ENCODE measurements at places on chromosomes 4 and X. TPM values are rescaled to one million over a fixed set of nuclear protein-coding genes. Genes with fewer than 3 reads are reported as not detected.
A peak's percentile ranks its signal among the peaks of the same experiment; 100 is the strongest.

ARMCX5 gene
- total RNA-seq: 4.2 TPM

DNA sequence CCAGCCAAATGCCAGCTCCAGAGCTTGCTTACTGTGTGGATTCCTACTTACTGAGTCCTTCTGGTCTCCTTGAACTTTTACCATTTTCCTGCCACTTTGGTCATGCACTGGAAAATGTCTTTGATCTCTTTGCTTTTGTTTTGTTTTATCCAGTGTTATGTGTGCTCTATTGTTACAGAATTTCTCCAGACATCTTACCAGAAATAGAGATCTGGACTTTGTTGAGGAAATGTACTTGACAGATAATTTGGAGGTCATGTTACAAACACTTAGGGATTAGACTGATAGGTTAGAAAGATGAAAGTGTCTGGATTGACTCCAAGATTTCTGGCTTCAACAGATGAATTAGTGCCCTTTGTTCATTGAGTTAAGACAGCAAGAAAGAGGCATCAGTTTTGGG is 5.7 kb upstream of the ZNF330 start:
- no peak for DNase-seq

- DNase-seq: no peak
These were observed 107.2 kb upstream of the TBL1X start for GRCh38 chrX:9357518-9358114.

CENPVL3 gene
- not detected for total RNA-seq

DNA sequence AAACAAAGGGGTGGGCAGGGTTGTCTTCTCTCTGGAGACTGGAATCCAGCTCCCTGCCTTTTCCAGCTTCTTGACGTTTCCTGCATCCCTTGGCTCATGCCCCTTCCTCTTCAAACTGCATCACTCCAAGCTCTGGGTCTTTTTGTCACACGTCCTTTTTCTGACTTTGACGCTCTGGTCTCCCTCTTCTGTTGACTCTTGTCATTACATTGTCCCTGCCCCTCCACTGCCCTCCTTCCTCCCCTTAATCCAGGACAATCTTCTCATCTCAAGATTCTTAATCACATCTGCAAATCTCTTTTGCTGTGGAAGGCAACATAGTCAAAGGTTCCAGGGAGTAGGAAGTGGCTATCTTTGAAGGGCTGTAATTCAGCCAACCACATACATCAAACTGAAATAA is 178.3 kb downstream of the TMA16 start:
- no peak for DNase-seq

ENAM gene
- not detected for total RNA-seq

- no peak for DNase-seq
These were observed 73.6 kb downstream of the TMEM156 start for GRCh38 chr4:38958453-38959190.

GRCh38 chr4:143626134-143626911 is 74.2 kb downstream of the FREM3 start:
- DNase-seq: peak; percentile 39

DNA sequence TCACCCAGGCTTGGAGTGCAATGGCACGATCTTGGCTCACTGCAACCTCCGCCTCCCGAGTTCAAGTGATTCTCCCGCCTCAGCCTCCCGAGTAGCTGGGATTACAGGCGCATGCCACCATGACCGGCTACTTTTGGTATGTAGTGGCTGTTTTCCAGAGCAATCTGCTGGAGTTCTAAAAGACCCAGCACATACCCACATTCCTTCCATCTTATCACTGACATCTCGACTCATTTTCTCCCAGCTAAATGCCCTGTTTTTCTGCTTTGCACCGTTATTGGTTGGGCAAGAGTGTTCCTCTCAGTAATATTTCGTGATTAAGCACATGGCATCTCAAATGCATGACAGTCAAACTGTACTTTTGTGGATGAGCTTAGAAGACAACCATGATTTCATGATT is 53.7 kb downstream of the PRKX start:
- DNase-seq: no peak

CYSLTR1 gene
- total RNA-seq: 3.3 TPM

FAM149A gene
- 14.6 TPM for total RNA-seq

GRCh38 chr4:164959896-164960295 is 17.6 kb downstream of the TRIM61 start:
- no peak for DNase-seq

XAGE5 gene
- not detected for total RNA-seq

FRMPD3 gene
- total RNA-seq: not detected

- DNase-seq: no peak
These were observed 100.0 kb downstream of the DOCK11 start for GRCh38 chrX:118595501-118596042.

GRCh38 chrX:17922303-17922702 is 61.2 kb upstream of the RAI2 start:
- peak; percentile 12 for DNase-seq

DNA sequence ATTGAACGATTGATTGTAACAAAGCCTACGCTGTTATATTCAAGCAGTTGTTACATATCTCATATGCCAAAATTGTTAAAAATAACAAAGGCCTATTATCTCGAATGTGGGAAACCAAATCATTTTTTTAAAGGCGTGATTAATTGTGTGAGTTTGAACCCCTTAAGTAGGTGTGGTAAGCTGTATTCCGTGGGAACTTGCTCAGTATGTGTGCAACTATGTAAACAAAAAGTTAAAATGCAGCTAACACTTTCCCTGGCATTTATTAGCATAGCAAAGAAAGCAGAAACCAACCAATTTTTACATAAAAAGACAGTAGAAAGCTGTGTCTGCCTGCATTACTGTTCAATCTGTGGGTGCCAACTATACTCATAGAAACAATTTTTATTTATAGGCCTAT is 166.0 kb upstream of the HAND2 start:
- DNase-seq: no peak

DNA sequence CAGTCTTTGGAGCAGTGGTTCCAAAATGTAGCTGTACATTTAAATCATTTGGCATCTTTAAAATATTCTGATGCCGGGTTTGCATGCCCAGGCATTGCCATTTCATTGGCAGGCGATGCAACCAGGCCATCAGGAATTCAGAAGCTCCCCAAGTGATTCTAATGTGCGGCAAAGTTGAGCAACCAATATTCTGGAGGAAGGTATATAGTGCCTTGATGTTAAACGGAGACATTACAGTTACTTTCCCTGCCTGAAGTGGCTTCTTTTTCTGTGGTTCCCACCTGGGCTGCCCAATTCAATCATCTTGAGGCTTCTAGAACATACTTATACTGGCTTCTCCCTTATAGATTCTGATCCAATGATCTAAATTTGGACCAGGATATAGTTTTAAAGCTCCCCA is 68.7 kb upstream of the PGM2 start:
- no peak for DNase-seq

- DNase-seq: no peak
These were observed 11.3 kb upstream of the PPM1K start for GRCh38 chr4:88295656-88296055.

DNA sequence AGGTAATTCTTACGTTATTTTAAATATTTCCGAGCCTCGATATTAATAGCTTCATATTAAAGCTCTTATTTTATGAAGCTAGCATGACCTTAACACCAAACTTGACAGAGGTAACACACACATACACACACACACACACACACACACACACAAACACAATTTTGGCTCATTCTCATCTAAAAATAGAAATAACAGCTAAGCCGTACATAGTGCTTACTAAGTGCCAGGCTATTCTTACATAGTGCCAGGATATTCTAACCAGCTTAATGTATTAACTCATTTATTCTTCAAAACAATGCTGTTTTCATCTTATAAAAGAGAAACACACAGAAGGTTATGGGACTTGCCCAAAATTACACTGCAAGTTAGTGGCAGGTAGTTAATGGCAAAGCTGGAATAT is 87.0 kb upstream of the BLTP1 start:
- no peak for DNase-seq

- DNase-seq: peak; percentile 66
These were observed 30.7 kb downstream of the MSN start for GRCh38 chrX:65697915-65698796.

DNA sequence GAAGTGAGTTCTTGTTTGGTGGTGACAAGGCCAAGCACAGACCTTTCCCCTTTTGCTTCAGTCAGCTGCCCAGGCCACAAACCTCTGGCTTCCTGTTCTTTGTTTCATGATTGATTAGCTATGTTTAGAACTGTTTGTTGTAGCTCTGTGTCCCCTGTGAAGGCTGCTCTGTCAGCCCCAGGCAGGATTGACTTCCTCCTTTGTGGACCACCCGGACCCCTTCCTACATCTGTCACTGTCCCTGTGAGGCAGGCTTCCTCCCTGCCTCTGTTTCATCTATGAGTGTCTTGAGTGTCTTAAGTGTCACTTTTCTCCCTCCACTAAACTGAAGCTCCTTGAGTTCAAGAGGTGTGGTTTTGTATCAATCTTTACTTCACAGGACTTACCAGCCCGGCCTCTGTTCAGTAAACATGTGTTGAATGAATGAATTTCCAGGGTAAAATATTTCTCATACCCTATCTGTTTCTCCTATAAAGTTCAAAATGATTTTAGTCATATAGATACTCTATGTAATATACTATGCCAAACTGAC is 83.5 kb downstream of the ZNF674 start:
- no peak for DNase-seq

ADGRA3 gene
- 82.7 TPM for total RNA-seq

- no peak for DNase-seq
These were observed 13.1 kb upstream of the COQ2 start for GRCh38 chr4:83297548-83298260.

ATP2B3 gene
- total RNA-seq: not detected

GRCh38 chrX:25012433-25012735 is 3.4 kb downstream of the ARX start:
- DNase-seq: no peak

GRCh38 chr4:3821580-3822229 is 55.5 kb downstream of the ADRA2C start:
- DNase-seq: no peak

All from transverse colon (tissue), 4 donors.